Osteoblast (primary cell): ENCODE measurements at places on chromosomes 2 and 18. TPM values are rescaled to one million over a fixed set of nuclear protein-coding genes. Genes with fewer than 3 reads are reported as not detected.

The SERPINB12 gene
- total RNA-seq: not detected in 2 replicates

GRCh38 chr2:57806449-57806968 is 240.1 kb upstream of the VRK2 start:
- no peak for DNase-seq

DNA sequence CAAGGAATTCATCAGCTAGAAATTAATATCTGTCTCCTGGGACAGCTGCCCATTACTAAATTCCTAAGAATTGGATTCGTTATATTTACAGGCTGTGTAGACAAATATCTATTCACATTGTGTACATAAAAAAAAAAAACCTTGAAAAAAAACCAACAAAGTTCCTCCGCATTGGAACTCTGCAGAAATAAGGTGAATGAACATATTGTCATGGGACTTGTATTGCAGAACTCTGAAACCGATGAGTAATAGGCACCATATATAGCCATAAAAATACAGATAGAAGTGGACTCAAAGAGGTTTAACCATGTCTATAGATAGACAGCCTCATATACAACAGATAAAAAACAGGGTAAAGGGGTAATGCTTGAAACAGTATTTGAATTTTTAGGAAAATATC is 909.9 kb upstream of the CHAC2 start:
- no peak for DNase-seq

DNA sequence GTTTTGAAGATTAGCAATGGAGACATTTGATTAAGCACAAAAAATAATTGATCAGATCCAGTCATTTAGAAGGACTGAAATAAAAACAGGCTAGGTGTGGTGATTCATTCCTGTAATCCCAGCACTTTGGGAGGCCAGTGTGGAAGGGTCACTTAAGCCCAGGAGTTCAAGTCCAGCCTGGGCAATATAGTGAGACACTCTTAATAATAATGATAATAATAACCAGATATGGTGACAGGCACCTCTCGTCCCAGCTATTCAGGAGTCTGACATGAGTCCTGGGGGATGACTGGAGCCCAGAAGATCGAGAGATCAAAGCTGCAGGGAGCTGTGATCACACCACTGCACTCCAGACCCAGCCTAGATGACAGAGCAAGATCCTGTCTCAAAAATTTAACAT is 3.5 kb upstream of the FN1 start:
- no peak for DNase-seq

DNA sequence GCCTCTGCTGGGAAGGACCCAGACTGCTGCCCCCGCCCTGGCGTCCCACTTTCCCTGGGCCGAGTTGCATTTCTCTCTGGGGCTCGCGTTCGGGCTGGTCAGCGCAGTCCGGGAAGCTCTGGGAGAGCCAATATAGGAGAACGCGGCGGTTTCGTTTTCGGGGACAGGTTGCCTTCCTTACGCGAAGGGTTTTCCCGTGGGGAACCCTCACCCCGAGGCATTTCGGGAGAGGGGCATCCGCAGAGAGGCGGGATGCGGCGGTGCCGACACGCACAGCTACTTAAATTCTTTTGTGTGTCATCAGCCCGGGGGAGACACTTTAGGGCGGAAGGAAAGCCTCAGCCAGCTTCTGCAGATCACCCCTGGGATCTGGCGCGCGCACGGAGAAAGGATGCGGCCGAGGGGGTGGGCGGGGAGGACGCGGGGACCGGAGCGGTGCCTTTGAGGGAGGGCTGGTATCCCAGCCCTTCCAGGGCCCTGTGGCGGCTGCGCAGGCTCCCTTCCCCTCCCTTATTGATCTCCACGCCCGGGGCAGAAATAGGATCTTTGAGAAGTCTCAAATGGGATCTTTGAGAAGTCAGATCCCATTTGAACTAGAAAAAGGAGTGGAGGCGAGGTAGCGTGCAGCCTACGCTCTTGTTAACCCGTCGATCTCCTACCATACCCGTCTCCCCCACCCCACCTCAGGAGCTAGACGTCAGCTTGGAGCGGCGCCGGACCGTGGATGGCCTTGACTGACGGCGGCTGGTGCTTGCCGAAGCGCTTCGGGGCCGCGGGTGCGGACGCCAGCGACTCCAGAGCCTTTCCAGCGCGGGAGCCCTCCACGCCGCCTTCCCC is 1.2 kb downstream of the GATA6 start:
- DNase-seq: peak; percentile 97

DNA sequence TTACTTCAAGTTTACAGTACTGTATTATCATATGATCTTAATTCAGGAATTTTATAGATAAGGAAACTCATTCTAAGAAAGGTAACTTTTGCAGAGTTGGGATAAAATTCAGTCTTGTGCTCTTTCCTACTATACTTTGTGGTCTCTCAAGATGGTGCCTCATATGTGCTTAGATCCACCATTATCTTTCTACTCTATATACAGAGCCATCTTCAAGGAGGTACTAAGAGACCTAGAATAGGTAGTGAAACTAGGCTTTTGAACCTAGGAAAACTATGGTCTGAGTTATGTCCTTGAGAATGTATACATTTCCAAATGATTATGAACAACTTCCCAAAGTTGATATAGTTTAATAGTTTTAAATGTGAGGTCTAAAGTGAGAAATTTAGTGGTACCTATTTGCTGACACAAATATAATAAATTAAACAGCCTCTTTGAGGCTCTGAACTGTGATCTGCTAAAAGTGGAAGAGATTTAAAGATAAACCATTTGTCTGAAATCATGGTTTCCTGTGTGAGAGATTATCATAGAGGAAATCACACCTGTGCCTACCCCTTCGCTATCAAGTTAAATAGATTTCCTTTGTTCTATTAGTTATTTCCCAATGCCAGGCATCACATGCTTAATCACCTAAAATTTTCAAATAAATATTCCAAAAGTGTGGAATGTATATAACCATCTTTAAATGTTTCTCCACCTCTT is 27.2 kb downstream of the ACAA2 start:
- no peak for DNase-seq

DNA sequence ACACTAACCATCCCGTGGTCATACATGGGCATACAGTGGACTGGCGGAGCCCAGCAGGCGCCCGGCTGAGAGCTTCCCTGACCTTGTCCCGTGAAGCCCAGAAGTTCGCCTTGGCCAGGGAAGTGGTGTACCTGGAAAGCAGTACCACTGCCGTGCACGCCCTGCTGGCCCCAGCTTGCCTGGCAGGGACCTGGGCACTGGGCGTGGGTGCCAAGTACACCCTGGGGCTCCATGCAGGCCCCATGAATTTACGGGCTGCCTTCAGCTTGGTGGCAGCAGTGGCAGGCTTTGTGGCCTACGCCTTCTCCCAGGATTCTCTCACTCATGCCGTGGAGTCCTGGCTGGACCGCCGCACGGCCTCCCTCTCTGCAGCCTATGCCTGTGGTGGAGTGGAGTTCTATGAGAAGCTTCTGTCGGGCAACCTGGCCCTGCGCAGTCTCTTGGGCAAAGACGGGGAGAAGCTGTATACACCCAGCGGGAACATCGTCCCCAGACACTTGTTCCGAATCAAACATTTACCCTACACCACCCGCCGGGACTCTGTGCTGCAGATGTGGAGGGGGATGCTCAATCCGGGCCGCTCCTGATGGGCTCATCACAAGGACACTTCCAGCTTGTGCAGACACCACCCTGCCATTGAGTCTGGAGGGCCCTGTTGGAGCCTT is 2.3 kb downstream of the TMEM177 start:
- DNase-seq: no peak

DNA sequence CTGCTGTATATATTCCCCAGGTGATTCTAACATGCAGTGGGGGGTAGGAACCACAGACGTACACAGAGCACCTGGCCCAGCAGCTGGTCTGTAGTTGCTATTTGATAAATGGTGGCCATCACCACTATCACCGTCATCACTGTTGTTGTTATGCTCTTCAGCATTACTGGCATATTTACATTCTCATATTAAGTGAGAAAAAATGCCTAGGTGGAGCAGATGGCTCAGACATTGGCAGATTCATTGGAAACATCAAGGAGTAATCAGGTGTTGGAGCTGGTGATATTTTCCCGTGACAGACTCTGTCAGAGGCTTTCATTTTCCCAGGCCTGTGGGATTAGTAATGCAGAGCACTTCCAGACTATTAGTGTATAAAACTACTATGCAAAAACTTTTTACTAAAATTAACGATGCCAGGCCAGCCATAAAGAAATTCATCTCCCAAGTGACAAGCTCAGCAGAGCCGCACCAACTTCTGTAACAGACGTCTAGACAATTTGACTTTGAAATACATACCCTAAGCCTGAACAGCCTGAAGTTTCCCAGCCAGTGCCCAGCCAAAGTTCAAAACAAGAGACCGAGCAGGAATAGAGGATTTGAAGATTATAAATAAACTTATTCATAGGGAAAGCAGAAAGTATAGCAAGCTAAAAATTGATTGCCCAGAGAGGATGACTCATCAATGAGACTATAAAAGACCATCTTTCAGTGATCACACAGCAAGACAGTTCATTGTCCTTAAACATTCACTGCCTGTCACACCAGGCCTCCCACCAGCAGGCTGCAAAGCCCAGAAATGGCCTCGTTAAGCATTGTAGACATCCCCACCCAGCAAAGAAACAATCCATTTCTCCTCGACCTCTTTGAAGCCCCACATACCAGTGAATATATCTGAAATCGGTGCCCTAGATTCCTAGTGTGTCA is 247.4 kb upstream of the CHAC2 start:
- peak; percentile 31 for DNase-seq

DNA sequence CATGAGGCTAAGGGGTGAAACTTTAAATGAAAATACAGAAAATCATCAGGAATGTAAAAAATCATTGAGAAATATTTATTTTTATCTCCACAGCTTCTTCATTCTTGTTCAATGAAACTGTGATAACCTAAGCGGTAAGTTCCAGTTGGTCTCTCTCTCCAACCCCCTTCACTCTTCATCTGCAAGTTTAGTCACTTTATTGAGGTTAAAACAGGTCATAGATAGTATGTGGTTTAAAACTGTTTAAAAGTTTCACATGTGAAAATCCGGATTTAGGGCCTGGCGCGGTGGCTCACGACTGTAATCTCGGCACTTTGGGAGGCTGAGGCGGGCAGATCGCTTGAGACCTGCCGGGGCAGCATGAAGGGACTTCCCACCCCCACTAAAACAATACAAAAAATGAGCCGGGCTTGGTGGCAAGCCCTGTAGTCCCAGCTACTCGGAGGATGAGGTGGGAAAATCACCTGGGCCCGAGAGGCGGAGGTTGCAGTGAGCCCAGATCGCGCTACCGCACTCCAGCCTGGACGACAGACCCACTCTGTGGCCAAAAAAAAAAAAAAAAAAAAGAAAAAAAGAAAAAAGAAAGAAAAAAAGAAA is 1.6 kb upstream of the PHLPP1 start:
- peak; percentile 26 for DNase-seq

- DNase-seq: no peak
These were observed 136.6 kb upstream of the ALKAL2 start for GRCh38 chr2:424306-425171.

GRCh38 chr18:35936951-35937350 is 35.5 kb upstream of the RMP24 start:
- DNase-seq: no peak

- no peak for DNase-seq
These were observed 302.3 kb upstream of the ID2 start for GRCh38 chr2:8379549-8379948.
